Fibroblast of villous mesenchyme (primary cell): ENCODE measurements at places on chromosomes 16 and 17. TPM values are rescaled to one million over a fixed set of nuclear protein-coding genes. Genes with fewer than 3 reads are reported as not detected.

The CORO6 gene
- 5.6 and 7.4 TPM in 2 replicates for total RNA-seq

The G6PC1 gene
- total RNA-seq = not detected in 2 replicates

The CD300LB gene
- not detected in 2 replicates for total RNA-seq

The GNG13 gene
- not detected in 2 replicates for total RNA-seq

The KRTAP16-1 gene
- not detected in 2 replicates for total RNA-seq

The SHPK gene
- total RNA-seq = 8.6 and 11.6 TPM in 2 replicates

The GRAP gene
- total RNA-seq = under 0.01 TPM in 1 of 2 replicates, not detected in the other
